Parietal lobe (tissue), 2 donors: ENCODE measurements at places on chromosomes 1 and 21. TPM values are rescaled to one million over a fixed set of nuclear protein-coding genes. Genes with fewer than 3 reads are reported as not detected.

Gene MROH9
- not detected for total RNA-seq

Gene AIRE
- total RNA-seq: not detected

Gene GNAI3
- 16.6 TPM for total RNA-seq

Gene OR2L8
- total RNA-seq: 5.0 TPM

Gene CLCA1
- total RNA-seq: not detected

Gene GJC2
- total RNA-seq: 1.3 TPM

Gene PRUNE1
- total RNA-seq: 25.0 TPM

Gene CA6
- not detected for total RNA-seq

Gene HYI
- total RNA-seq: 50.1 TPM

Gene TRIM63
- not detected for total RNA-seq

Gene KLHDC7A
- not detected for total RNA-seq

Gene HSD3B1
- not detected for total RNA-seq

Gene CFAP74
- 0.63 TPM for total RNA-seq

Gene DAB1
- 93.9 TPM for total RNA-seq

Gene AMIGO1
- 13.1 TPM for total RNA-seq

Gene TMEM63A
- 4.4 TPM for total RNA-seq
